ENCODE measurements at places on chromosomes 6 and 20. TPM values are rescaled to one million over a fixed set of nuclear protein-coding genes. Genes with fewer than 3 reads are reported as not detected.

SLC17A9 gene
- total RNA-seq = 17.8 TPM

DNA sequence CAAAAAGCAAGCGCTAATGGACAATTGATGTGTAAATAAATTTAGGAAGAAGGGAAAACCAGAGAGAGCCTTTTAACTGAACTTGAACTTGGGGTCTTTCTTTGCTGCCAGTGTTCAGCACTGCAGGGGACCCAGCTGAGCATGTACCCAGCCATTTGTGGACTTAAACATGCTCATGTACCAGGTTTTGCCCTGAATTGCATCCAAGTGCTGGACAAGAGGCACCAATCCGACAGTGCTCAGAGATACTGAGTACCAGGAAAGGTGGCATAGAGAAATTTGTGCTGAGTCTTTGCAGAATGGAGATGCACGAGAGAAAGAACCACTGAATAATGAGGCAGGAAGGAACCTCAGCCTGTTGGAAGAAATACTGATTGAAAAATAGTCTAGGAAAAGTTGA is 16.0 kb downstream of the AKAP12 start:
- DNase-seq = no peak

- no peak for DNase-seq
Measured at GRCh38 chr6:169812257-169812644, 60.8 kb downstream of the ERMARD start.

- no peak for DNase-seq
Measured at GRCh38 chr6:77245026-77245425, 218.3 kb downstream of the HTR1B start.

- DNase-seq = no peak
Measured at GRCh38 chr6:156163311-156163710, 613.9 kb upstream of the ARID1B start.
